ACHN (cell line): ENCODE measurements at places on chromosomes 13 and 19.
A peak's percentile ranks its signal among the peaks of the same experiment; 100 is the strongest.

GRCh38 chr13:84445776-84446175, 563.5 kb upstream of the SLITRK1 start:
- DNase-seq = no peak

DNA sequence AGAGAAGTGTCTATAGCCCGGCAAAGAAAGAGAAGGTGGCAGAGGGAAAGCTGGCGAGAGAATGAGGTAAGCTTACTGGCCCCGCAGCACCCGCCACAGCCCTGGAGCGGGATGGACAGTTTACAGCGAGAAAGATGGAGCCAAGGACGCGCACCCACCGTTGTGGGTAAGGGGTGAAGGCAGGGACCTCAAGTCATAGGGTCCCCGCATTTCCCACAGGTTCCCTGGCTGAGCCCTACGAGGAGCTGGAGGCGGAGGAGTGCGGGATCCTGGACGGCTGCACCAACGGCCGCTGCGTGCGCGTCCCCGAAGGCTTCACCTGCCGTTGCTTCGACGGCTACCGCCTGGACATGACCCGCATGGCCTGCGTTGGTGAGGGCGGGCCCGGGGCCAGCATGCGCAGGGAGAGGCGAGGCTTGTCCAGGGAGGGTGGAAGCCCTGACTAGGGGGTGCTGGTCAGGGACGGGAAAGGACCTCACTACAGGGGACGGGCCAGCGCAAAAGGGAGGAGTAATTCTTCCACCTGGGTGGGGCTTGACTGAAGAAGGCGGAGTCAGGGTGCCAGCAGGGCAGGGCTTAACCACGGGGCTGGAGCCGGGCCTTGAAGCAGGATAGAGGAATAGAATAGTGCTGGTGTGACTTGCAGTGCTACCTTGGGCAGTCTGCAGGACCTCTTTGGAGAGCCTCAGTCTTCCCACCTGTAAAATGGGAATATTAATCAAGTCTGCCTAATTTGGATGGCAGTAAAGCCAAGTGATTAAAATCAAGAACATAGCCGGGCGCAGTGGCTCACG, 26.5 kb downstream of the LTBP4 start:
- no peak for DNase-seq

- DNase-seq = no peak
These were observed 18.2 kb upstream of the DOCK9 start for GRCh38 chr13:98996046-98996445.

DNA sequence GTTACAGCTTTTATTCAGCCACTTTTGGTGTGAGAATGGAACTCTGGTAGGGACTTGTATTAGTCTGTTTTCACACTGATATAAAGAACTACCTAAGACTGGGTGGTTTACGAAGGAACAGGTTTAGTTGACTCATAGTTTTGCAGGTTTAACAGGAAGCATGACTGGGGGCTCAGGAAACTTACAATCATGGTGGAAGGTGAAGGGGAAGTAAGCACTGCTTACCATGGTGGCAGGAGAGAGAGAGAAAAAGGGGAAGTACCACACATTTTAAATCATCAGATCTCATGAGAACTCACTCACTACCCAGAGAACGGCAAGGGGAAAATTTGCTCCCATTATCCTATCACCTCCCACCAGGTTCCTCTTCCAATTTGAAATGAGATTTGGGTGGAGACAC, 942.2 kb downstream of the PCDH17 start:
- no peak for DNase-seq

GRCh38 chr13:33742321-33742720, 75.6 kb upstream of the RFC3 start:
- no peak for DNase-seq

DNA sequence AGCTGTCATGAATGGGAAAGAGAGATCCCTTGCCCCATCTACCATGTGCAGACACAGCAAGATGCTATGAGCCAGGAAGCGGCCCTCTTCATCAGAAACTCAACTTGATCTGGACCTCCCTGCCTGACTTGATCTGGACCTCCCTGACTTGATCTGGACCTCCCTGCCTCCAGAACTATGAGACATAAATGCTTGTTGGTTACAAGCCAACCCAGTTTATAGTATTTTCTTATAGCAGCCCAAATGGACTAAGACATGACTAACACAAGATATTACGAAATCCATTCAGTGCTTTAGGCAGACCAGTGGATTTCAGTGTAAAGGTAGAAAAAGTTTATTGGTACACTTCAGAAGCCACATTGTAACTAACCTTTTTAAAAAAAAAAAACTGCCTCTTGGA, 15.6 kb downstream of the PCID2 start:
- no peak for DNase-seq

- DNase-seq = no peak
These were observed 53.5 kb downstream of the TNFSF13B start for GRCh38 chr13:108323031-108323430.

- DNase-seq = peak; percentile 54
These were observed 32.7 kb upstream of the ZNF254 start for GRCh38 chr19:24054044-24054935.

- no peak for DNase-seq
These were observed 113.6 kb upstream of the PCDH9 start for GRCh38 chr13:67343777-67344176.

- DNase-seq = no peak
These were observed 10.2 kb downstream of the TNFAIP8L1 start for GRCh38 chr19:4649392-4650047.

- no peak for DNase-seq
These were observed 316.2 kb upstream of the KLHL1 start for GRCh38 chr13:70424428-70424827.

DNA sequence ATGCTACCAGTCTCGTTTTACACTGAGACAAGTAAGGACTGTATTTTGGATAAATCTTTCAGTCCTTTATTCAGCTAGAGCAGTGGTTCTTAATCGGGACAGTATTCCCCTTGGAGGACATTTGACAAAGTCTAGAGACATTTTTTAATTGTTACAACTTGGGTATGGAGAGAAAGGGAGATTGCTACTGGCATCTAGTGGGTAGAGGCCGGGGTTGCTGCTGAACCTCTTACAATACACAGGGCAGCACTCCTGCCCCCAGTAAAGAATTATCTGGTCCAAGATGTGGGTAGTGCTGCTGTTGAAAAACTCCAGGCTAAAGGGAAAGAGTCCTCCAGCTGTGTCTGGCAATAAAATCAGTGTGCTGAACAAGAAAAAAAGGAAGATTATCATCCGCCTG, 334.8 kb downstream of the SLC7A1 start:
- no peak for DNase-seq

- no peak for DNase-seq
These were observed 20.5 kb downstream of the NCAN start for GRCh38 chr19:19232261-19232721.

- no peak for DNase-seq
These were observed 8.6 kb downstream of the LYL1 start for GRCh38 chr19:13094106-13094504.

- DNase-seq = no peak
These were observed 647.2 kb downstream of the LIG4 start for GRCh38 chr13:107568181-107568580.

DNA sequence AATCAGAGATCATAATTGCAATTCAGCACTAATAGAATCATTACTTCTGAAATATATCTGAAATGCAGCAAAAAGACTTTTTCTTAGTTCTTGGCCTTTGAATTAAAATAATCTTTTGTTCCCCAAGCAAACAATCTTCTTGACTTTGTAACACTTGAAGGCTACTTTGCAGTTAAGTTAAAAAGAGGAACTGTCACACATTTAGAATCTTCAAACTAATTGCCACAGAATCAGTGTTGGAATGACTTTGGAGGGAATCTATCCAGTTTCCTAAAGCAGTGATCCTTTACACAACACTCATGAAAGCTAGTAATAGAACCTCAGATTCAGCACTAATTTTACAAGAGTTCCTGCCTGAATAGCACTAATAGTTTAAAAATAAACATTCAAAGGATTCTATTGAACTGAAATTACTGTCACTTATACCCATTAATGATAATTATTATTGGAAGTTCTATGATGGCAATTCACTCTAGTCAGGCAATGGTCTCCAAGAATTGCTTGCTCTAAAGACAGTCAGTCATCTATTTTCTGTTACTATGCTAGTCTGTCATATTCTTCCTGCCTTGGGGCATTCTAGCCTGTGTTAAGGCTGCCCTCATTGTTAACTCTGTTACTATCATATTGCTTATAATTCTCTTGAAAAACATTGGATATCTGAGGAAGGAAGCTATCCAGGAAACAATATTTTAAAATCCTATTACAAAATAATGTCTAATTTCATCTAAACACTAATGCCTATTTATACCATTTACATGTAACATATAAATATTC, 362.4 kb downstream of the DIAPH3 start:
- DNase-seq = no peak

DNA sequence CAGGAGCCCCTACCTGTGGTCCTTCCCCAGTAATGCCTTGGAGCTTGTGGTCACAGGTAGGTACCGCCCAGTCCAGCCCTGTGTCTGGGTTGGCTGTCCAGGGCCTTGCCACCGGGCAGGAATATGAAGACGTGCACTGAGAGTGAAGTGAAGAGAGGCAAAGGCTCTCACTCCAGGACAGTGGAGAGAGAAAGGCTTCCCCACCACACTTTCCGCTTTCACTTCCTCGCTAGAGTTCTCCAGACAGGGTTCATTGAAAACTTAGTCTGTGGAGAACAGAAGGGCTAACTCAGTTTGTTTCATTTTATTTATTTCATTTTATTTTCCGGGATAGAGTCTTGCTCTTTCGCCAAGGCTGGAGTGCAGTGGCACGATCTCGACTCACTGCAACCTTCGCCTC, 14.2 kb downstream of the FCAR start:
- no peak for DNase-seq

DNA sequence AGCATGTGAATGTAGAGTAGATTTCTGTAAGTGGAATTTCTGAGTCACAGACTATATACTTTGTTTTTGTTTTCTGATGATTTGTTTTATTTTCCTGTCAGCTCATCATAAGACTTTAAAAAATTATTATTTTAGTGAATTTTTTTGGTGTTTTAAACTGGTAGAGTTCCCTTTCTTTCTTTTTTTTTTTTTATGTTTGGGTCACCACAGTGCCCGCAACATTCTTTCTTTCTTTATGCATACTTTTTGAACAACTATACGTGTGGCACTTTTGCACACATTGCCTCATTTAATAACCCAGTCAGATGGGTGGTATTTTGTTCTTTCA, 46.0 kb downstream of the WDFY2 start:
- no peak for DNase-seq

DNA sequence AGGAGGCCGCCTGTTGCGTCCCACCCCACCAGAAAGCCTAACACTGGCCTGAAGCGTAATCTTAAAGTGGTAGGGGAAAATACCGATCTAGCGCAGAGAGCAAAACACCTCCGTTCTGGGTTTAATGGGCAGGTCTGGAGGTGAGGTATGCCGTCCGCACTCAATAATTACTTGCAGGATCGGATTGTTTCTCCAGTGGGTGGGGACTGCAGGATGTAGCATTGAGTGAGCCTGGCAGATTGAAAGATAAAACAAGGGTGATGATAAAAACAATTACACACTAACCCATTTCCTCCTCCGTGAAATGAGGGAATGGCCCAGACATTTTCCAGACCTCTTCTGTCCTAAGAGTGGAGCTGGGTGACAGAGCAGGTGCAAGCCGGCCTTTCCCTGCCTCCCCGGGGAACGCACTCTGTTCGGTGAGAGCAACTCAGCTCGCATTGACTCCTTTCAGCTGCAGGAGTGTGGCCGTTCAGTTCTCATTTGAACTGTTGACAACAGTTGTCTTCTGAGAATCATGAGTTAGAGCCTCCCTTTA, 110.2 kb upstream of the DOCK9 start:
- no peak for DNase-seq

GRCh38 chr13:103625194-103625593, 559.0 kb upstream of the SLC10A2 start:
- DNase-seq = no peak

DNA sequence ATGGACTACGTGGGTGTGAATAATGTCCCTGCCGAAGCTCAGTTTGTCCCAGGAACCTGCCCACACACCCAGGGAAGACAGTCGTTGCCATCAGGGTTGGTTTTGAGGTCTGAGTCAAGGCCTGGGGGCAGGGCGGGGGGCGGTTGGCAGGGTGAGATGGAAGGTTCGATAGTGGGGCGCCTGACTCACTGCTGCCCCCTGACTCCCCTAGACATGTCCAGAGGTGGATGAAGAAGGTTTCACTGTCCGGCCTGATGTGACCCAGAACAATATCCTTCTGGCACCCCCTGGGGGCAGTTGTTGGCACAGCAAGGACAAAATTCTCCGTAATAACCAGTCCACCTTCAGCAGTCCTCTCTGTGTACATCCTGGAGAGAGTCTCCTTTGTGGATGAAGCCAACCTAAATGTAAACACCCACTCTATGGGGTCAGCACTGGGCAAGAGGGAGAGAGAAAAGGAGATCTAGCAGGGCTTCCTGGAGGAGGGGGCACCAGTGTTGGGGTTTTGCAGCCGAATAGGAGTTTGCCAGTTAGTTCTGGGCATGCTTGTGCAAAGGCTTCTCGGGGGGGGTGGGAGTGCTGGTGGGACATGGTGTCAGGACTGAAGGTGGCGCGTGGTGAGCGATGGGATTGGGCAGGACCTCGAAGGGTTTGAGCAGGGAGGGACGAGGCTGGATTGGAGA, 19.6 kb upstream of the B3GNT3 start:
- peak; percentile 52 for DNase-seq

GRCh38 chr13:93674337-93674755, 447.7 kb downstream of the GPC6 start:
- DNase-seq = no peak

DNA sequence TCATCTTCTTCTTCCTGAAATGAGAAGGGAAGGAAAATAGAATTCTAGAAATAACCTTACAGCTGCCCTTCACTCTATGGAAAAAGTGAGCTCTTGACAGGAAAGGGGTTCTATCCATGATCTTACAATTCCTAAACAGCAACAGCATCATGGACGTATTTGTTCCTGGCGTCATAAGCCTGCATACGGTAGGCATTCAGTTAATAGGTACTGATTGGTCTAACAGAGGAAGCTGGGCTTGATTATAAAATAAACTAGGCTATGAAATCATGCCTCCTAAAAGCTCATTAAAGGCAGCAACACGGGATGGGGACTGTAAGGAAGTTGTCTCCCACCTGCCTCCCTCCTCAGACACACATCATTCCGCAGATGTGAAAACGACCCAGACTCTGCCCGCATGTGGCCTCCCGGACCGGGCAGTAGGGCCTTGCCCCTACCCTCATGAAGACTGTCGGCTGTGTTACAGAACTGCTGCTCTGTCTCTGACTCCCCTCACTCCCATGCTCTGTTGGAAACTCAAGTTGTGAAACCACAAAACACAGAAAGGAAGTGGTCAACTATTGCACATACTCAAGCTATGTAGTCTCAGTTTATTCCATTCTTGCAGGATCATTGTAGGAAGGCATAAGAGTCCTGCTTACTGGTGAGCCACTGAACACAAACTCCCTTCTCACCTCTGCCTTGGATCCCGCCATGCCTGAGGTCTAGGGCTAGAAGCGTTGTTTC, 129.8 kb downstream of the DLEU7 start:
- DNase-seq = peak; percentile 45

DNA sequence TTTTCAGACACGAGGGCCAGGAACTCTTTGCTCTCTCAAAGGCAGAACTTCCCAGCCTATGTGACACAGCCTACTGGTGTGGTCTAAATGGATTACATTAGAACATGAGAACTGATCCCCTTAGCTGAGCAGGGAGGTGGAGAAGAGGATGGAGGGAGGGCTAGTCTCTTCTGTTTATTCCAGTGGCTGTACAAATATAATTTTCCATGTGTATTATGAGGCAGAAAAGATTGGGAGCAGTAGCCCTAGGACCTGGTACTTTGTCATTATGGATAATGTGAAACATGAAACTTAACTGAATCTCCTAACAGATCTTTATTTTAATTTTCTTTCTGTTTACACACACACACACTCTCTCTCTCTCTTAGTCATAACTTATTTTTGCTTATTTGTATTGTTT, 82.1 kb downstream of the WDFY2 start:
- no peak for DNase-seq
